HAP-1 (cell line): ENCODE measurements at places on chromosomes 2 and 18.

DNA sequence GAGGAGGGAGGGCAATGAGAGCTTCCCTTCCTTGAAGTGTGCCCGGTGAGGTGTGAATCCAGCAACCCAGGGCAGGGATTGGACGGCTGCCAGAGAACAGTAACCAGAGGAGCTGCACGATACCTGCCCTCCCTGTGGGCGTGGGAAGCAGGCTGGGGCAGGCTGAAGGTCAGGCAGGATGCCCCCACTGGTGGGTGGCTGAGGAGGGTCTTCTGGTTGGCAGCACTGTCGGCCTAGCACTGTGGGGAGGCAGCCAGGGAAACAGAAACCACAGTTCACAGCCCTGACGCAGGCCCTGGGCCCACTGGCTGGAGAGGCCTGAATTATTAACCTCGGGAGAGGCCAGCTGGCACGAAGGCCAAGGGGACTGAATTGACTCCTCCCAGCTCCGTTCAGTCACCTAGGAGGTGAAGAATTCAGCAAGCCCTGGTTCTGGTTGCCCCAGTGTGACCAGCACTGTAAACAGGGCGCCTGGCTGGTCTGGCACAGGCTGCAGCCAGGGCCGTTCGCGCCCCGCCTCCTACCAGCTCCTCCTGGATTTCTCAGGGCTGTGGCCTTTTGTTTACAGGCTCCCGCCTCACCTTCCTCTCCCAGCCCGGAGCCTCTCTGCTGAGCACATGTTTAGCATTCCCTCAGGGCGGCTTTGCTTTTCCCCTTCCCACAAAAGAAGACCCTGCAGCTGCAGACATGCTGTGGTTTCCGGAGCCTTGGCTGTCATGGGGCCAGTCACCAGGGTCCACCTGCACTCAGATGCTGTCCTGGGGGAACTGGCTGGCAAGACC lies 97.8 kb downstream of the B3GNT2 start:
- DNase-seq = peak; percentile 74

- DNase-seq = peak; percentile 10
Observed at GRCh38 chr2:58871469-58872142, 630.5 kb upstream of the FANCL start.

- no peak for DNase-seq
Observed at GRCh38 chr2:174729797-174730697, 34.2 kb downstream of the CHRNA1 start.

- DNase-seq = no peak
Observed at GRCh38 chr18:62152844-62153243, 34.0 kb downstream of the PIGN start.

DNA sequence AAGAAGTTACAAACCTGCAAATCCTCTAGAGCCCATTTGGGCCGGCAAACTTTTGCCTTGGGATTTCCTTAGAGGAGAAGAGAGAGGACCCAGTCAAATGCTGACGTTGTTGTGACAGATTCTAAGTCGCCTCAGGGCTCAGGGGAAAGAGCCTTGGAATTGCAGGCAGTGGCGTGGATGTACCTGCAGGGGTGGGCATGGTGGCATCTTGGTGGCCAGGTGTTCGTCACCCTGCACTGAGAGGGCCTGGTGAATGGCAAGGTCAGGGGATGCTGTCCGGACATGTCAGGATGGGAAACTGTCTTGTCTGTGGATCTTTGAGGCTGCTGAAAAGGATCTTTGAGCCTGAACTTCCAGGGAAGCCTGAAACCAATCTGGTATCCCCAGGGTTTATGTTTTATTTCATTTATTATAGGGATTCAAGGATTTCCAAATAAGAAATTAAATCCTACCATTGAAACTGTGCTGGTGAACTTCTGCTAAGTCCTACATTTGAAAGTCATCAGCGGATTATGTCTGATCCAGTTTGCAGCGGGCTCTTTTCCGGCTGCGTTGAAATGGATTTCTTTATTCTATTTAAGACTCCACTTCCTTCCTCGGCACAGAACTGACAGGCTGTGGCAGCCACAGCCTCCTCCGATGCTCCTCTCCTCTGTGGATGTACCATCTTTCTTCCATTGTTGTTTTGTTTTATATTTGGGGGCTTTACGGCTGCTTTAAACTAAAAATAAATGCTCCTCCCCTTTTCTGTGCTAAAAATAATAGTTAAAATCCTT lies 207.6 kb downstream of the AGAP1 start:
- DNase-seq = no peak

DNA sequence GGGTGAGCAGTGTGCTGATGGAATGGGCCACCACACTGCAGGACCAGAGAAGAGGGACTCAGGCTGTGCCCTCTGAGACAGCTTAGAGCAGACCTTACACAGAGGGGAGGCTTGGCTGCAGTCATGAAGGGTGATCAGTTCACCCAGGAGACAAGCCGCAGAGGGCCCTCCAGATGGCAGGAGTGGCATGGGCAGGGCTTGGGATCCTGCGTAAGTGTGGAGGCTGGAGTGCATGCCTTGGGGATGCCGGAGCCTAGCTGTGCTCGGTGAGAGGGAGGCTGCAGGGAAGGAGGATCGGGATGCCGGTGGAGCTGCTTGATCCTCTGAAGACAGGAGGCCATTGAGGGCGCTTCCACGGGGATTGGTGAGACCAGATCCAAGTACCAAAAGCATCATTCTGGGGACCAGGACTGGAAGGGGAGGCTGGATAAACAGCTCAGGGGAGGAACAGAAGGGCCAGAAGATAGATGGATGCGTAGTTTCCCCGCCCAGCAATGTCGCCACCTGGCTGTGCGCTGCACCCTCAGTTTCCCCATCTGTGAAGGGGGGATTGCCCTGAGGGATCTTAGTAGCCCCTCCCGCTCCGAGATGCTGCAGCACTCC lies 163.4 kb downstream of the INHBB start:
- DNase-seq = no peak

- DNase-seq = peak; percentile 77
Observed at GRCh38 chr2:235595422-235596010, 101.7 kb downstream of the AGAP1 start.

DNA sequence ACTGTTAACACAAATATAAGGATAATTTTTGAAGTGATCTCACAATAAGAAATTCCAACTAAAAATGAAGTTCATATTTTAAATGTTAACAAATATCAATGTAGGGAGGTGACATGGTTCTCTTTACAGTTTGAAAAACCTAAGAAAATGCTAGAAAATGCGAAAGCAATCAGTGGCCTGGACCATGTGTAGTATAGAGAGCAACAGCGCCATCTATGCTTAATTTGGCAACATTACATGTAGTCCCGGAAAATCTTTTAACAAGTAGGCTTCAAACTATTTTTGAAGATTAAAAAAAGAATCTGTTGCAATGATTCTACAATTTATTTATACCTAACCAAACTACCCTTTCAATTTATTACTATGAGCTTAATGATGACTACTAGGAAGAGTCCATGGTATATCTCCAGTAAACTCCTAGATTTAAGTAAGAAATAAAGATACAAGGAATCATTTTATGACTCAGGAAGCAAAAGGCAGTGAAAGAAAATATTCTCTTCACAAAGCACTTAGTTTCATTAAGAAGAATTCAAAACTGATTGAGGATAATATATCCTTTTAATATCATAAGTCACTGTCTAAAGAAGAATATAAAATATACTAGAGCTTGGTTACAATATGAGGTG lies 33.3 kb downstream of the NDUFA10 start:
- DNase-seq = peak; percentile 32

DNA sequence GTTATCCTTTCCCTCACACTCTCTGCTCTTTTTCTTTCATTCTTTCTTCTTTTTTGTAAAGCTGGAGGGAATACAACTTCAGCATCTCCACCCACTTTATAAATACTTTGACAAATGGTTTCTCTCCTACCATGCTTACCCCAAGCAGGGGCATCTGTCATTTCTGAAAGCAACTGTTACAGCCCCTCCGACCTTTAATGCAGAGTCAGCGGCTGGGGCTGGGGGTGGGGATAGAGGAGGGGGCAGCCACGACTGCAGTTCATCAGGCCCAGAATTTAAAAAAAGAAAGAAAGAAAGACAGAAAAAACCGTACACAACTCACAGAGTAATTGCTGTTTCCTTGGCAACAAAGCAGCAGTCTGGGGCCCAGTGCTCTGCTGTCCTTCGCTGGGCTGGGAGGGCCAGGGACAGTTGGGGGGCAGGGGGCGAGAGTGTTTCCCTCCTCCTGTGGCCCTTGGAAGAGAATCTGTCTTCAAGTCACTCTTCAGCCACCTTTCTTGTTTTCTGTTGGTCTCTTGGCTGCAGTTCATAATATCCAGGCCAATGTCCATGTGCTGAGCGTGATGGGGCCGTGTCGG lies 53.8 kb downstream of the CELF4 start:
- no peak for DNase-seq

GRCh38 chr2:99615247-99615771 lies 125.5 kb upstream of the REV1 start:
- no peak for DNase-seq

DNA sequence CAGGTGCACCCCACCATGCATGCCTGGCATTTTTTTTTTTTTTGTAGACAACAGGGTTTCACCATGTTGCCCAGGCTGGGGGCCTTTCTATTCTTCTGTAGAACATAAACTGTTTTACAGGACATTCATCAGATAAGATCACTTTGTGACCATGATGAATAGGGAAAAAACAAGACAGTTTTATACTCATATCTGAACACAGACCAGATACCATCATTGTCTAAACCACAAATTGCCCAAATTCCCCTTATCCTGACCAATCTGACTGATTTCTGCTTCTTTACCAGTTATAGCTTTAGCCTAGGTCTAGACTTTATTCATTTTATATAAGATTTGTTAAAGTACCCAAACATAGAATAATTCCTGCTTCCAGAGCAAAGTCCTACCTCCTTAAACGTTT lies 1699.3 kb upstream of the TMEFF2 start:
- DNase-seq = no peak

GRCh38 chr2:170255971-170256370 lies 78.0 kb downstream of the MYO3B start:
- no peak for DNase-seq

GRCh38 chr2:184336688-184337087 lies 261.6 kb upstream of the ZNF804A start:
- no peak for DNase-seq

GRCh38 chr18:64713284-64713683 lies 564.4 kb upstream of the LINC00305 start:
- DNase-seq = no peak

DNA sequence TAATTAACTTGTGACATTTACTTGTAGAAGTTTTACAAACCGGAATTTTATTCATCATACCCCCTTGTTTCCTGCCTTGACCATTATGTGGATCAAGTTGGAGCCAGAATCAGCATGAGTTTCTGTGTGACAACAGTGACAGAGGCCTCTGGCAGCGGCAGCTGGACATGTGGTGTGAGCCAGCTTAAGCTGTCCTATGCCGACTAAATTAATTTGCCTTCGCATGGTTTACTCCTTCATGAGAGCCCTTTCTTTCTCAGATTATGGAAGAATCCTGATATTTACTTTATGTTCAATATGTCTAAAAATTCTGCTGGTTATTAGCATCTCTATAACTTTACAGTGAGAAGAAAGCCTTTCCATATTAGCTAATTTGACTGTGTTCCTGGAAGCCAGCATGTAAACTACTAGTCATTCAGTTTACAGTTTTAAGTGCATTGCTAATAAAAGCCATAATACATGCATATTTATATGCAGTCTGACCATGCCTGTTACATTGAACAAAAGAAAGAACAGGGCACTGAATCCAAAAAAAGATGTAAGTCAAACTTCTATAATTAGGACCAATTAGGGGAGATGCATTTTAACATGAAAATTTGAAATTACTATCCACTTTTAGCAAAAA lies 495.8 kb upstream of the ACVR2A start:
- DNase-seq = no peak

GRCh38 chr2:191478799-191479679 lies 198.9 kb upstream of the NABP1 start:
- DNase-seq = peak; percentile 85

DNA sequence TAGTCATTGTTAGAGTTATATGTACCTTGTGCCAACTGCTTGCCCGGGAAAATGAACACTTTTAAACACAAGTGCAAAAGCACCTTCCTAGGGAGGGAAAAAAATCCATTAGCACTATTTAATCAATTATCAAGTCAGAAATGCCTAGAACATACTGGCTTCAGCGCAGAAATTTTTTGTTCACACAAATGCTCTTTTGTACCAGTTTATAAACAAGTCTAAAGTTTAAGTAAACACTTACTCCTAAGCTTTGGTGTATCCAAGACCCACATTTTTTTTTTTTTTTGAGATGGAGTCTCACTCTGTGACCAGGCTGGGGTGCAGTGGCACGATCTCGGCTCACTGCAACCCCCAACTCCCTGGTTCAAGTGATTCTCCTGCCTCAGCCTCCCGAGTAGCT lies 30.6 kb downstream of the GFPT1 start:
- DNase-seq = no peak

GRCh38 chr2:25492726-25493125 lies 151.0 kb upstream of the DNMT3A start:
- DNase-seq = no peak

GRCh38 chr2:188599140-188599539 lies 307.5 kb downstream of the GULP1 start:
- no peak for DNase-seq

- DNase-seq = no peak
Observed at GRCh38 chr2:16046649-16047048, 106.3 kb downstream of the MYCN start.

DNA sequence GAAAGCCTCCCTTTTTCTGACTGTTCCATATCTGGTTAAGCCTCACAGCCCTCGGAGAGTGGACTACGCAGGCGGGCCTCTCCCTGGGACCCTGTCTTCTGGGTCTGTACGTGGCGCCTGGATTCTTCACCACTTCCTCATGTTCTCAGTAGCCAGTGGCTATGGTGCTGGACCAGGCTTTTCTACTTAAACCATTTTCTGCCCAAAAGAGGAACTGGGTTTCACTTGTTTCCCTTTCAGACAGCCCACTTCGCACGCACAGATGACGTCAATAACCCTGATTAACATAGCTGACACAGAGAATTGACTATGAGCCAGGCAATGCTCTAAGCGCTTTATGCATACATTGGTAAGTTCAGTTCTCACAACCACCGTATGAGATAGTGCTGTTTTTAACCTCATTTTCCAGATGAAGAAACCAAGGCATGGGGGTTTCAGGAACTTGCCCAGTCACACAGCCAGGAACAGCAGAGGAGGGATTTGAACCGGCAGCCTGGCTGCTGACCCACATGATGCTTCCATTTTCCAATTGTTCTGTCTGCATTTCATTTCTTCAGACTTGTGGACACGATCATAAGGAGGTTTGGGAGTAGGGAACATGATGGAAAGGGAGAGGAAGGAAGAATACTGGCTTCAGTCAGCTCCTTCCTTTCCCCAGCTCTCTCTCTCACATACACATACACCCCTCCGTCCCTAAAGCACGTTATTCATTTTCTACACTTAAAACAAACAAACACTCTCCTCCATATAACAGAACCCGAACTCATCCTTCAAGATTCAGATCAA lies 41.7 kb downstream of the MYOM1 start:
- peak; percentile 34 for DNase-seq

GRCh38 chr2:122481717-122482116 lies 726.3 kb downstream of the TSN start:
- no peak for DNase-seq

- DNase-seq = no peak
Observed at GRCh38 chr2:161825429-161825828, 201.2 kb downstream of the SLC4A10 start.

- DNase-seq = no peak
Observed at GRCh38 chr18:54260396-54261072, 8.8 kb upstream of the POLI start.
